ENCODE measurements at places on chromosomes 1 and 21.

DNA sequence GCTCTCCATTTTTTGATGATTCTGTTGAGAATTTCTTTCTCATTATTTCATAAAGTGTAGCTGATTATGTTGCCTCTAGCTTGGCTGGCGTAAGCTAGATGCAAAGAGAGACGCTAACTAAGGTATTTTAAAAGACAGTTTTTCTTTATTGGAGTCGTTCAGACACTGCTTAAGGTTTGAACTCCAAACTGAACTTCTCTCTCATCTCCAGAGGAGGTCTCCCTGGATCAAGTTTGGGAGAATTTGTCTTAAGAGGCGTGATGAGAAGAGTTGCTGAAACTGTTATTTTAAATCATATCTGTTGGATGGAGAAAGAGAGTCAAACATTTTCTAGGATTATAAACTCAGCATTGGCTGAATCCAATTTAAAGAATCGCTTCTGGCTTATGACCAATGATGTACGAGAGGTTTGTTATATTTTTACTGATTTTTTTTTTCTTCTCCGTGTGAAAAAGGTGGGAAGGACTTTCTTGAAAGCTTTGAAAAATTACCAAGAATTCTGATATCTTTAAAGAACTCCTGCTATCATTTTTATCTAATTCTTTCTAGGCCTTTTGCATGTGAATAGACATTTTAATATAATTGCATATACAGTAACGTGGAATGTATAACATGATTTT is 34.0 kb downstream of the MAP3K7CL start:
- DNase-seq: no peak

- no peak for DNase-seq
Observed at GRCh38 chr1:45065083-45065482, 53.0 kb downstream of the UROD start.

GRCh38 chr1:221343607-221344006 is 398.3 kb downstream of the DUSP10 start:
- no peak for DNase-seq

DNA sequence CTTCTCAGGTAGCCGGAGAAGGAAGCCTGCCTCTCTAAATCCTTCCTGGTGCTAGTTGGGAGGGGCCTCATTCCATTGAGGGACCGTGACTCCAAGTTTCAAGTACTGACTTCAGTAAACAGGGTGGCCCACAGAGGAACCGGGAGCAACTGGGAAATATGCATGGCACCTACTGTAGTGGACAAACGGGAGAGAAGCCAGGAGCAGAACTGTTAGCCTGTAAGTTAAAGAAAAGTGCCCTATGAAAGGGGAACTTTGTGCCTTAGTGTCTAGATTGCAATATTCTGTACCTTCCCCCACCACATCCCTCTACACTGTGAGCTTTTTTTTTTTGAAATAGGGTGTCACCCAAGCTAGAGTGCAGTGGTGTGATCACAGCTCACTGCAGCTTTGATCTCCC is 33.2 kb upstream of the KANK4 start:
- DNase-seq: no peak
